ENCODE measurements at places on chromosomes 12 and 14.
A peak's percentile ranks its signal among the peaks of the same experiment; 100 is the strongest.

DNA sequence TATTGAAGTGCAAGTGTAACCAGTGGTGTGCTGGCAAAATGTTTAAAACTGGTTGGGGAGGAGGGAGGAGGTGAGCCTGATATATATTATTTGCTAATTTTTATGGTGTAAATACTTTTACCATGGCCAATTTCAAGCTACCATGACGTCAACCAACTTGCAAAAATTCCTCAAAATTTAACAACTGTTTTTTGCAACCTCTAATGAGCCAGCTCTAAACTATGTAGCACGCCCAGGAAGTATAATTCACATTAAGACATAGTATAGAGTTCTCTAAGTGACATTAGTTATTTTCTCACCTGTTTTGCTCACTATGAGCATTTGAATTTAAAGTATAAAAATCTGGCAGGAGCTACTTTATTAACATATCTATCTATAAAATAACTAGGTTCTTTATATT, 41.4 kb downstream of the ATL1 start:
- no peak for DNase-seq

DNA sequence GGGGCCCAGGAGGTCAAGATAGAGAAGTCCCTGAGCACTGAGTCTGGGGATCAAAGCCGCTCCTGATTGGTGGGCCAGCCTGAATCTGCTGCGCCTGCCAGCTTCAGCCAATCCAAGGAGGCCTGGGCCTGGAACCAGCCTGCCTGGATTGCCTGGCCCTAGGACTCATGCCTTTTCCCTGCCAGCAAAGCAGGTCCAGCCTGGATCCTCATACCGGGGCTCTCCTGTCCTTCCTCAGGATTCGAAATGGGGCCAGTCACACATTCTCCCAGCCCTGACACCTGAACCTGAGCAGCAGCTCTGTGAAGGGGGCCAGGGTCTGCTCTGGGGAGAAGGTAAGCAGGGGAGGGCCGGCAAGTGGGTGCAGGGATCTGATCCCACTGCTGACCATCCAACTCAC, 81.9 kb downstream of the NINJ2 start:
- no peak for DNase-seq

GRCh38 chr14:104158827-104159798, 20.7 kb downstream of the KIF26A start:
- DNase-seq: no peak

- peak; percentile 44 for DNase-seq
Measured at GRCh38 chr14:53093206-53093605, 59.9 kb downstream of the DDHD1 start.

- DNase-seq: peak; percentile 34
Measured at GRCh38 chr14:61568572-61569011, 126.7 kb upstream of the HIF1A start.

- DNase-seq: peak; percentile 98
Measured at GRCh38 chr14:58427281-58428117, at the start of the genes KIAA0586 and TIMM9. Gene KIAA0586 (plus strand): TSS chr14:58427719. CDS start chr14:58428265, 546 bp downstream. Gene TIMM9 (minus strand): TSS chr14:58427531. CDS start chr14:58411945, 15,586 bp downstream.

GRCh38 chr12:6272300-6273204, 37.9 kb upstream of the PLEKHG6 start:
- no peak for DNase-seq

GRCh38 chr12:66885115-66885875, 206.4 kb upstream of the GRIP1 start:
- DNase-seq: no peak

DNA sequence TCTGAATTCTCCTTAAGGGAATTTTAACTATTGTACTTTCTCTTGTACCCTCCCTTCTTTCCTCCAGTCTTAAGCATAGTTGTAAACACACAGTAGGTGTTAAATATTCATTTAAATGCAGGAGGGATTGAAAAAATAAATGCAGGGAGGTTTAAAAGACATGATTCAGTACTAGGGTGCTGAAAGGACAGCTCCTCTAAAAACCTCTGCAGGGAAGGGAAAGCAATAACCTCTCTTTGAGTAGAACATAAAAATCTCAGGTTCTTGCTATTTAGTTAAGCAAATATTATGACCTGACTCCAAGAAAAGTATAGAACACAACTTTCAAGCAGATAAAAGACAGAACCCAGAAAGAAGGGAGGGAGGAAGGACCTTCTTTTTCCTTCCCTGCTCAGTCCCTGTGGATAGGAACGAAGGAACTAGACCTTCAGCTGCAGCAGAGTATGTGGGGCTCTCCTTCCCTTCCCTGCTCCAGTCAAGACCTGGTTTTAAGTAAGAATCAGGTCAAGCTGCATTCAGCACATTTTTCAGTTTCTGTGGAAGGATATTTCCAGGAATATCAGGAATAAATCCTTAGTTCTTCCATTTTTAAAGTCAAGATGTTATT, 4.7 kb downstream of the MAP3K9 start:
- no peak for DNase-seq

DNA sequence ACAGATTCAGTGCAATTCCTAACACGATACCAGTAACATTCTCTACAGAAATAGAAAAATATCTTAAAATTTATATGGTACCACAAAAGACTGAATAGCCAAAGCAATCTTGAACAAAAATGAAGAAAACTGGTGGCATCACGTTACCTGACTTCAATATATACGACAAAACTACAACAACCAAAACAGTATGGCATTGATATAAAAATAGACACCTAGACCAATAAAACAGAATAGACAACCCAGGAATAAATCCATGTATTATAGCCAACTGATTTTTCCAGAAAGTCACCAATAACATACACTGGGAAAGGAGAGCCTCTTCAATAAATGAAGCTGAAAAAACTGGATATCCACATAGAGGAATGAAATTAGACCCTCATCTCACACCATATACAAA, 5.7 kb downstream of the KLRK1 start:
- DNase-seq: no peak

DNA sequence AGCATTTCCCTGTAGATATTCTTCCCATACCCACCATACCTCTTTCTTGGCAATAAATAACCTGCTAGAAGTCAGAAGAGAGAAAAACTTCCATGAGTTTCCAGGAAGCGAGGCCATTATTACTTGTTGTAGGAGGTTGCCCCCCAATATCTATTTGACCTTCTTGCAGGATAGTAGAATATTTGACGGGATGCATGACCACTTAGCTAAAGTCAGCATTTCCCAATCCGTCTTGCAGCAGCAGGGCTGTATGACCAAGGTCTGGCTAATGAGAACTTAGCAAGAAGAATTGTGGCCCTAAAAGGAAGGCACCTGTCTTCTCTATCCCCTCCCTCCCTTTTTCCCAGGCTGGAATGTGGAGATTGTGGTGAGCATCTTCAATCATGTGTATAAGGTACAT, 51.5 kb downstream of the NINJ2 start:
- no peak for DNase-seq

DNA sequence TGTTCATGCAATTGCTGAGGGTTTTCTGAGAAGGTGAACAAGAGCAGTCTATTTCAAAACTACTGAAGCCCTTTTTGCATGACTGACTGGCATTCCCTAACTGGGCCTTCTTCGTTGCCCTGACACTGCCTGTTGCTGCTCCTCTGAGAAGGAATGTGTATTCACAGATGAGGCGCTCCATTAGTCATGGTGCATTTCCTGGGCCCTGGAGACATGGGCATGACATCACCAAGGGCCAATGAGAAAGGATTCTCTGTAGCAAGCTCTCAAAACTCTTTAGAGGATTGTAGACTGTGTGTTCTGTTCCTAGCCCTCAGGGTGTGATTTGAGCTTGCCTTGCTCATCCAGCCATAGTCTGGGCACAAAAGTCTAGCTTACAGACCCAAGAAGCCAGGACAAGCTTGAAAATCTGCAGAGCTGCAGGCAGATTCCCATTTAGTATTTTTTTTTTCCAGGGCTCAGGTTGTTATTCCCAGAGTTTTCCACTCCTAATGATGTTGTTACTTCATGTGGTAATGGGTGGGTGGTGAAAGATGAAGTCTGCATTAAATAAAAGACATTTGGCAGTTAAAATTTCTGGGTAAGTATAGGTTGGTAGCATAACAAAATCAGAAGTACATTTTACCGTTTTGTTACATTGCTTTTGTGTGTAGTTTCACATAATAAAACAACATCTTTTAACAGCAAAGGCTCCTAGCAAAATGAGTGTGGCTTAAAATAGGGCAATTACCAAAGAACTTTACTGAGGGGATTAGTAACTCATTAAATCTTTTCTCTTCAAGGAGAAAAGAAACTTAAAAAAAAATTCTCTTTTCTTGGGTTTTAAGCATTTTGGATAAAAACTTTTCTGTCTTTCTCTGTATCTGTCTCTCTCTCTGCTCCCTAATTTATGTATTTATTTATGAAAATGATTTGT, 318.4 kb downstream of the RAD51B start:
- DNase-seq: no peak

GRCh38 chr14:94366146-94366915, 22.1 kb downstream of the SERPINA1 start:
- no peak for DNase-seq

DNA sequence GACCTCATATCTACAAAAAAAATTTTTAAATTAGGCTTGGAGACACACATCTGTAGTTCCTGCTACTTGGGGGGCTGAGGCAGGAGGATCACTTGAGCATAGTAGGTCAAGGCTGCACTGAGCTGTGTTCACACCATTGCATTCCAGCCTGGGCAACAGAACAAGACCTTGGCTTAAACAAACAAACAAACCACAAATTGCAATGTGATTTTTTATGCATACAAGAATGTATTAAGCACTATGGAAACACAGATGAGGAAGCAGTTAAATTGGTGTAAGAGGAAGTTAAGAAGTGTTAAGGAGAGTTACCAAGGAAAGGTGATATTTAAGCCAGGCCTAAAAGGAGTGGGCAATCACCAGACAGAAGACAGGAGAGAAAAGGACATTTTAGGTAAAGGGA, 83.6 kb upstream of the HECTD1 start:
- DNase-seq: no peak

DNA sequence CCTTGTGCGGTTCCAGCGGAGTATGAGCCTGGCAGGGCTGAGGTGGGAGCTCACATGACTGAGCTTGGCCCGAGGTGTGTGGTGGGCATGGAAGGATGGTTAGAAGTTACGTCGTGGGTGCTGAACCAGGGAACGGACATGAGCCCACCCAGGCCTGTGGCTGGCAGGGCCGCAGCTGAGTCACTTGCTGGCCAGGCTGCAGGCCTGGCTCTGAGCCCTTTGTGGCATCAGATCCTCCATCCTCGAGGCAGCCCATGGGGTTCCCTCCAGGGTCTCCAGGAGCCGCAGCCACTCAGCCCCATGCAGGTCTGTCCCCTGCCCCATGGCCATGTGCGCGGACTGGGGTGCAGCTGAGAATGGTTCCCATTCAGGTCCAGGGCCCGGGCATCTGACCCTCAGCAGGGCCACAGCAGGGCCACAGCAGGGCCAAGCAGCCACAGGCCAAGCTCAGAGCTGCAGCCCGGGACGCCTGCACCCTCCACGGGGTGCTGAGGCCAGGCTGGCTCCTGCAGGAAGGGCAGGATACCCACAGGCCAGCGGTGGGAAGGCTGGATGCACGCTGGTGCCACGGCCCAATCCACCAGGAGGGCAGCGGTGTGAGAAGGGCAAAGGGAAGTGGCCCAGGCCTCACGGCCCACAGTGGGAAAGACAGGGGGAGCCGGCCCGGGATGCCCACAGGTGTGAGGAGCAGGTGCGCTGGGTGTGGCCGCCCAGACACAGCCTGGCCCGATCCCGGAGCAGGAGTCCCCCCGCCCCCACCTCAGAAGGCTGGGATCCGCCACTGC, 26.3 kb upstream of the ULK1 start:
- DNase-seq: no peak

DNA sequence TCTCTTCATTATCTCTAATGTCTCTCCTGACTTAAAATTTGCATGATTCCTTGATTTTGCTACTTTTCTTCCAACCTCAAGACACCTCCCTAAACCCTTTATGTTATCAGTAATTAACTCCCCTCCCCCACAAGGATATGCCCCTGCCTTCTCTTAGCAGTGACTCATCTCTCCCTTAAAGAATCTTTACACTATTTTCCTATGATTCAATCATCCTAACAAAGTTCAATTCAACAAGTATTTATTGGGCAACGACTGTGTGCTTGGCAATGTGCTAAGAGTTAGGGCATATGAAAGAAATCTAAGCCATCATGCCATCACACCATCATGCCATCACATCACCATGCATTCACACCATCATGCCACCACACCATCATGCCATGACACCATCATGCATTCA, 80.1 kb downstream of the ANO2 start:
- DNase-seq: no peak

GRCh38 chr14:79829405-79830166, 381.7 kb downstream of the DIO2 start:
- no peak for DNase-seq

GRCh38 chr14:100623961-100624360, 36.7 kb upstream of the BEGAIN start:
- no peak for DNase-seq

DNA sequence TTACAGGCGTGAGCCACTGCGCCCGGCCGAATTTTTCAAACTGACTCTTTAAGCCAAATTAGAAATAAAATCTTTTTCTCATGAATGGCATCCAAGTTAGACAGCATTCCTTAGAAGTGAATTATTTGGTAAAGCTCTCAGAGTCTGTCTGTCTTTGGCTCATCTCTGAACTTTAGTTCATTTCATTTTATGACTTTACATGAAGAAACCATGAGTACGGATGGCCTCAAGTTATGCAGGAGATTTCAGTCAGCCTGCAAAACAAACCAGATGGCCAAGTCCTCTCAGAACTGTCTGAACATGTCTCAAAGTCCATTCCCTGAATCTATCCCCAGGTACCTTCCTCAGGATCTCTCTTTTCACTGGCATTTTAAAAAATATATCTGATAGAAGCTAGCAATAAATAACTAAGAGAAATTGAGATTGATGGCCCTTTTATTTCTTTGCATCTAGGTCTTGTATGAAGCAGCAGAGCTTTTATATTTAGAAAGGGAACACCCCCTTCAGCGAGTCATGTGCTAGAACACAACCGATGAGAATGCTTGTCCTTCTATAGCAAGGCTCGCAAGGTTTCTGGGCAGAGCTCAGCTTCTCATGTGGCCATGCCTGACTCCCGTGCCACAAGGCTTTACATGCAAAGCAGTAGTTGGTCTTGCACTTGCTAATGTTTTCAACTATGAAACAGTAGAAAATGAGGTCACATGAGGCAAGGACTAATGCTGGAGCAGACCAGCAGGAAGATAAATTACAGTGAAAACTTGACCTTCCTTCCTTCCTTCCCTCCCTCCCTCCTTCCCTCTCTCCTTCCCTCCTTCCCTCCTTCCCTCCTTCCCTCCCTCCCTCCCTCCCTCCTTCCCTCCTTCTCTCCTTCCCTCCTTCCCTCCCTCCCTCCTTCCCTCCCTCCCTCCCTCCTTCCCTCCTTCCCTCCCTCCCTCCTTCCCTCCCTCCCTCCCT, 125.0 kb downstream of the AKAP6 start:
- DNase-seq: no peak

GRCh38 chr12:119544765-119545625, 48.6 kb upstream of the TMEM233 start:
- DNase-seq: peak; percentile 73

GRCh38 chr12:95583933-95584332, 32.7 kb upstream of the USP44 start:
- DNase-seq: no peak
